ENCODE measurements at places on chromosomes 1 and 21.

DNA sequence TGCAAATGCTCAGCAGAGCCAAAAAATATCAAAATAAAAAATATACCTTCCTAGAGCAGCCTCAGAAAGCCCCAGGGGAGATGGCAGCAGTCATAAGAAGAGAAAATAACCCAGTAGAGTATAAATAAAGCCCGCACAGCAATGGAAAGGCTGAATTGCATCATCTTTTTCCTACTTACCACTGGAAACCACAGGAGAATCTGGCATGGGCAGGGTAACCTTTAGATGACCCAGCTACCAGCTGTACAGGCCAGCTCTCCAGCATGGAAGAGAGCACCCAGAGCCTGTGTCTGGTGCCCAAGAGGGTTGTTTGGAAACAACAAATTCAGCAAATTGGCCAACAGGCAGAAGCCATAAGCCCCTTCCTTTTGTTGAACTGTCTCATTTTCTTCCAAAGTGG, 253.1 kb downstream of the OMA1 start:
- no peak for DNase-seq

DNA sequence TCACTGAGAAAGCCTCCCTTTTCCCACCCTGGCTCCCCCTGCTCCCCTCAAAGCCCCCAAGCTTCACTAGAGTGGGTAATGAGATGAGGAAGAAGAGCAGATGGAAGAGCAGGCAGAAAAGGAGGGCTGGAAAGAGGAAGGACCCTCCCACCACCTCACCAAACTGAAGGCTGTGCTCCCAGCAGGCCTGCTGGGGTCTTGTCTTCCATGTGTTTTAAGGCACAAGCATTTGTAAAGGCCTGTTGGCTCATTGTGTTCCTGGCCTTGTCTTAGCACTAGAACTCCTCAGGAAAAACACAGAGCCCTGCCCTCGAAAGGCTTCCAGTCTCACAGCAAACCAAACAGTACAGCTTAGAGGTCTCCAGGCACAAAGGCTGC, 51.5 kb downstream of the TOMM20 start:
- DNase-seq, result no peak

- DNase-seq, result no peak
Observed at GRCh38 chr1:174663358-174663757, 215.6 kb downstream of the GPR52 start.

DNA sequence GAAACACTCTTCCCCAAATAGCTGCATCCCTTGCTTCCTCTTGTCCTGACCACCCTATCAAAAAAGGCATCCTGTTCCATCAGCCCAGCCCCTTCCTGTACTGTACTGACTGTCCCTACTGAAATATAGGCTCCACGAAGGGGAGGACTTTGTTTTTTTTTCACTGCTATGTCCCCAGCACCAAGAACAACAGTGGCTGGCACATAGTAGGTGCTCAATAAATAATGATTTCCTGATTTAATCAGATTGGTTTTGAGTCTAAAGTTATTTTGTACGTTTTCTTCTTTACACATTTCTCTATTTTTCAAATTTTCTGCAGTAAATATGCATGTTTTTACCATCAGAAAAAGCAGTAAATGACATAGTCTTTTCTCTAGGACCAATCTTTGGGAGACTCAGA, 73.9 kb downstream of the CD58 start:
- DNase-seq, result no peak

DNA sequence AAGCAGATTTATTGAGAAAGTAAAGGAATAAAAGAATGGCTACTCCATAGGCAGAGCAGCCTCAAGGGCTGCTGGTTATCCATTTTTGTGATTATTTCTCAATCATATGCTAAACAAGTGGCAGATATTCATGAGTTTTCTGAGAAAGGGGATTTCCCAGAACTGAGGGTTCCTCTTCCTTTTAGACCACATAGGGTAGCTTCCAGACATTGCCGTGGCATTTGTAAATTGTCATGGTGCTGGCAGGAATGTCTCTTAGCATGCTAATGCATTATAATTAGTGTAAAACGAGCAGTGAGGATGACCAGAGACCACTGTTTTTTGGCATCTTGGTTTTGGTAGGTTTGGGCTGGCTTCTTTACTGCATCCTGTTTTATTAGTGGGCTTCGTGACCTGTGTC, 16.8 kb upstream of the FMN2 start:
- DNase-seq, result no peak

GRCh38 chr1:5947978-5948680, 44.1 kb downstream of the NPHP4 start:
- no peak for DNase-seq

DNA sequence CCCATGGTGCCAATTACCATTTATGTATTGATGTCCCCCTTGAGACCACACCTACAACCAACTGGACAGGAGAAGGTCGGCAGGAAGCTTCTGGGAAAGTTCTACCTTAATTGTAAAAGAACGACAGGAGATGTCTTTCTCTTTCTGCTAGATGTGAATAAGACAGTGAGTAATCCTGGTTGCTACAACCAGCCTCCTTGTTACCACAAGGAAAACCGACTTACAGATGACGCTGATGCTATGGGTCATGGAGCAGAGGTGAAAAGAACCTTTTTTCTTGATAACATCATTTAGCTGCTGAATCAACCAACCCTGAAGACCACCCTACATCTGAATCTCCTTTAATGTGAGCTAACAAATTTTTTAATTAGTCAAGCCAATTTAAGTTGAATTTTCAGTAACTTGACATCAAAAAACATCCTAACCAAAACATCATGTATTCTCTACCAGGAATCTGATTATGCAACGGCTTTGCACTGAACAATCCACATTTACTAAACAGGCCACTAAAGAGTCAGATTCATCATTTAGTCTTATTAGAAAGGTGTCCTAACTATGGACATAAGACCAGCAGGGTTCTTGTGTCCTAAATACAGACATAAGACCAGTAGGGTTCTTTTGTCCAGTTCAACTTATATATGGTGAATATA, 23.0 kb downstream of the RGS2 start:
- DNase-seq, result no peak

DNA sequence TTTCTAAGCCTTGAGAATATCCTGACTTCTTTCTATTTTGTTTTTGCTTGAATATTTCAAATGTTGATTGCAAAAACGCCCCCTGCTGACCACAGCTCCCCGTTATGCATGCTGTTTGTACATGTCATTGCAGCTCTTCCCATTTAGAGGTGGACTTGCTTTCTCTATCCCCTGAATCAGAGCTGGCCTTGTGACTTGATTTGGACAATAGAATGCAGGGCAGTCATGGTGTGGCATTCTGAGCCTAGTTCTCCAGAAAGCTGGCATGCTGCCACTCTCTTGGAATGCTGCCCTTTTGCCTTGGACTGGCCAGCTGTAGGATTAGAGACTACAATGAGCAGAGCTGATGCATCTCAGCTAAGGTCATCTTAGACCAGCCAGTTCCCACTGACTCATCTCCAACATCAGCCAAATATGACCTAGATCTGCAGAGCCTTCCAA, 1561.5 kb downstream of the MRPL39 start:
- DNase-seq, result no peak

- no peak for DNase-seq
Observed at GRCh38 chr21:43754948-43755781, 20.9 kb downstream of the CSTB start.

GRCh38 chr1:21337454-21337927, 47.2 kb upstream of the ECE1 start:
- DNase-seq, result no peak

GRCh38 chr1:203454986-203455471, 20.6 kb upstream of the PRELP start:
- no peak for DNase-seq

DNA sequence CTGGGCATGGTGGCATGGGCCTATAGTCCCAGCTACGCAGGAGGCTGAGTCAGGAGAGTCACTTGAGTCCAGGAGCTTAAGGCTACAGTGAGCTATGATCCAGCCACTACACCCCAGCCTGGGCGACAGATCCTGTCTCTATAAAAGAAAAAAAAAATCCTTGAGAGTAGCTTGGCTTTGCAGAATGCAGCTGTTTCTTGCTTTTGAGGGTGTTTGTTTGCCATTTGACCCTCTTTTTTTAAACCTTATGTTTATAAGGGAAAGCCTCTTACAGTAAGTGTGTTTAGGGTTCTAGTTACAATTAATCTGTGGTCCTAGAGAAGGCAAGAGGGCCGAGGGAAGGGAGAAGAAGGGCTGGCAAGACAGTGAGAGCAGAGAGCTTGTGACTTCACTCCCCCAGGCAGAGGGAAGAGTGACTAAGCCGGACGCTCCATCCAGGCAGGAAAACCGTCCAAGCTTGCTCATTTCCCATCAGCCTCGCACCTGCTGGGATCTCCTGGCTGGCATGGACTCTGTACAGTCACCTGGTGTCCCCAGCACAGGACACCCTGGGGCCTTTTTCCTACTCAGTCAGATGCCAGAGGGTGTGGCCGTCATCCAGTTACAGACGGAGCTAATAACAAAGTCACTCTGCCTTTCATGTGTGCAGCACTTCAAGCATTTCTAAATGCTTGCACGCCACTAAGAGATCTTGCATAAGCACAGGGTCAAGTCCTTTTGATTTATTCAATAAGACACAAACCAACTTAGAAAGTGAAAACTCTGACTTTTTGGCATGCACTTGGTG, 55.5 kb upstream of the PSEN2 start:
- no peak for DNase-seq

DNA sequence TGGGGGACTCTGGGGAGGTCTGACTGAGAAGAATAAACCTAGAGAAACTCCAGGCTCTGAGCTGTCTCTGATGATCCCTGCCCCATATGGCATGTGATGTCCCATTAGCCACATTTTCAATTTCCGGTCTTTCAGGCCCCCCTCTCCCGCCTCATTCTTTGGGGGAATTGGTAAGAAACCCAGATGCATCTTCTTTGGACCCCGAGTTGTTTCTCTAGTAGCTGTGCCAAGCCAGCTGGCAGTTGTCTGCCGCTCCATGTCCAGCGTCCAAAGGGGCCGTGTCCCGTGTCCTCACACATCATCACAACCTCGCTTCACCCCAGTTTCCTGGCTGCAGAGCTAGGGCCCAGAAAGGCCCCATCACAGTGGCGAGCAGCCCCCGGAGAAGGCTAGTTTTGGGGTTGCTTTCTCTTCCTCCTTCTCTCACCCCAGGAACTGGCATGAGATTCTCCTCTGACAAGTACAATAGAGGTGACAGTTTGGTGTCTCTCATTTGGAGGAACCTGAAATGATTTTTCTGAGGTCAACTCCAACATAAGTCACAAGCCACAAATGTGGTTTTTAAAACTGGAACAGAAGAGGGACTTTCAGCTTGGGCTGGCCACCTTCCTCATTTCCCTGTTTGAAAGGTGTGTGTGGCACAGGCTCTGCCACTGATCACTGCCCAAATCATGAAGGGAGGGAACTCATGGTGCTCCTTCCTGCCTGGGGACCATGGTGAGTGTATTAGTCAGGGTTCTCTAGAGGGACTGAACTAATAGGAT, 6.4 kb upstream of the GPR157 start:
- DNase-seq, result no peak

DNA sequence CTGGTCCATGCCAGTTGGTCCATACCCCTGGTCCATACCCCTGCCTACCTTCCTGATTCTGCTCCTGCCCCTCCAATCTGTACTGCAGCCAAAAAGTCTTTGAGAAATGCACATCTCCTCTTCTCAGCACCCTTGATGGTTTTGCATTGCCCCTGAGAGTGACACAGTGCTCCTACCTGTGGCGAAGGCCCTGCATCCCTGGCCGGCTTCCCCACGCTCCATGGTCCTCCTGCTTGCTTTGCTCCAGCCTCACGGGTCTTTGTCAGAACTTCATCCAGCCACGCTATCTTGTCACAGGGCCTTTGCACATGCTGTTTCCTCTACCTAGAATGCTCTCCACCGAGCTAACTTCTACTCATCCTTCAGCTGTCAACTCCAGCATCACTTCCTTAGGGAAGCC, 32.2 kb upstream of the TTC4 start:
- no peak for DNase-seq

GRCh38 chr21:32717851-32718316, 9.9 kb downstream of the SYNJ1 start:
- no peak for DNase-seq

- no peak for DNase-seq
Observed at GRCh38 chr1:59481881-59482505, 185.1 kb downstream of the FGGY start.

- DNase-seq, result no peak
Observed at GRCh38 chr1:196400478-196401451, 207.5 kb downstream of the KCNT2 start.

- DNase-seq, result no peak
Observed at GRCh38 chr1:162172311-162173102, 103.0 kb downstream of the NOS1AP start.

DNA sequence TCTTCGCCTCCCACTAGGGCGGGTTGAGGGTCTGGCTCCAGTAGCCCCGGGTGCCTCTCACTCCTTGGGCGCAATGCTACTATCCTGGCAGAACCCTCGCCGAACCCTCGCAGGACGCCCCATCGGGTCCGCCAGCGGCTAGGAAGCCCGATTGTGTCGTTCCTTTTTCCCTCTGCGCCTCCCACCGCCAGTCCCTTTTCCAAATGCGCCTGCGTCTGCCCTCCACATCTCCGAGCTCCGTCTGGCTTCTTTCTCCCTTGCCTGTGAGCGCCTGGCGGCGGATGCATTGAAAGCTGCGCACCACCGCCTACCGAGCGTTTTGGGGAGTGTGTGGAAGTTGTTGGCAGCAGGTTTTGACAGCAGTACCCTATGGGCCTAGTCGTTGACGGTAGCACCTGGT, 1.0 kb upstream of the DIRAS3 start:
- DNase-seq, result no peak

DNA sequence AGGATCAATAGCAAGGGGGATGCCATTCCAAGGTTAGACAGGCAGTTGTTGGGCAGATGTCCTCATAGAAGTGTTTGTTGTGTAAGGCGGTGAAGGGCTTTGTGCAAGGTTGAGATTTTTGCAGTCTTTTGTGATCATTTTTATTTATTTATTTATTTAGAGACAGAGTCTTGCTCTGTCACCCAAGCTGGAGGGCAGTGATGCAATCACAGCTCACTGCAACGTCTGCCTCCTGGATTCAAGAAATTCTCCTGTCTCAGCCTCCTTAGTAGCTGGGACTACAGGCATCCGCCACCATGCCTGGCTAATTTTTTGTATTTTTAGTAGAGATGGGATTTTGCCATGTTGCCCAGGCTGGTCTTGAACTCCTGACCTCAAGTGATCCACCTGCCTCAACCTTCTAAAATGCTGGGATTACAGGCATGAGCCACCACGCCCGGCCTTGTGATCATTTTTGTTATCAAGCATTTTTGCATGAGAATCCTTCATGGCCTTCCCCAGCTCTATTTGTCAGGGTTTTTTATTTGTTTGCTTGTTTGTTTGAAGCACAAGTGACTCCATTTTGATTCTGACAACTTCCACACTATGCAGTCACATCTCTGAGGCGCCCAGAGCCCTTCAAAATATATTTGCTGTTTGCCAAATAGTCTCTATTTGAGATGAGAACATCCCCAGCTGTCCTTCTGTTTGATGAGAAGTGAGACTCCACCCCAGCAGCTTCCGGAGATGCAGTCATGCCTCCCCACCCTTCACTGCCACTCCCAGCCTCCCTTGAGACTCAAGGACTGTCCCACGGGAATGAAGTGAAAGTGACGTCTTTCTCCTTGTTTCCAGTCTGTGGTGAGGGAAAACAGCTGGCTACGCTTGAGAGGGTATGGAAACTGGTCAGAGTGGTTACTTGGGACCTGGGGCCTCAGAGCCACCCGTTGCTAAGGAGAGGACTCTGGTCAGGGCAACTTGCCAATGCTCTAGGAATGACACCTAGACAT, 38.0 kb downstream of the TMEM50B start:
- no peak for DNase-seq

Measured in stimulated activated CD8-positive, alpha-beta memory T cell treated with anti-CD3 and anti-CD28 coated beads, Interleukin-15, amount 100 ng/mL, for 4 hours (primary cell).